ENCODE measurements at places on chromosomes 11 and 22.

DNA sequence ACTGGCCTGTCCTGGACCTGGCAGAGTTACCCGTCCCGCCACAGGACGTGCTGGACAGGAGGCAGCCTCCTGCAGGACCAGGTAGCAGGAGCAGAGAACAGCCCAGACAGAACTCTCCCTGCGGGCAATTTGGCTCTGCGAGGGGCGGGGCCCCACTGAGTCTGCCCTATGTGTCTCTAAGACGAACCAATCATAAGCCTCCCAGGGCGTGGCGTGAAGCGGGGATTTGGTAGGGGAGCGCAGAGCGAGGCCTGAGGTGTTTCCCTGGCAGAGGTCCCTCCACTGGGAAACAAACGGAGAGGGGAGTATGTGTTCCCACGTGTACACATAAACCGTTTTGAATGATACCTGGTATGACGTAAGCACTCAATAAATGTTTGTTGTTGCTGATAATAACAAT, 7.4 kb downstream of the CD82 start:
- peak; percentile 62 for DNase-seq

DNA sequence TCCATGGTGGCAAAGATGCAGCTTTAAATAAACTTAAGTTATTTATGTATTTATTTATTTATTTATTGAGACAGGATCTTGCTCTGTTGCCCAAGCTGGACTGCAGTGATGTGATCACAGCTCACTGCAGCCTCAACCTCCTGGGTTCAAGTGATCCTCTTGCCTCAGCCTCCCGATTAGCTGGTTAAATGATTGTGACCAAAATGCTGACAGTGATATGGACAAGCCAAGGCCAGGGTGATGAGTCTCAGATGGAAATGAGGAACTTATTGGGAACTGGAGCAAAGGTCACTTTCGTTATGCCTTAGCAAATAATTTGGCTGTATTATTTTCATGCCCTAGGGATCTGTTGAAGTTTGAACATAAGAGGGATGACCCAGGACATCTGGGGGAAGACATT, 9.3 kb upstream of the LRP5 start:
- DNase-seq = no peak

DNA sequence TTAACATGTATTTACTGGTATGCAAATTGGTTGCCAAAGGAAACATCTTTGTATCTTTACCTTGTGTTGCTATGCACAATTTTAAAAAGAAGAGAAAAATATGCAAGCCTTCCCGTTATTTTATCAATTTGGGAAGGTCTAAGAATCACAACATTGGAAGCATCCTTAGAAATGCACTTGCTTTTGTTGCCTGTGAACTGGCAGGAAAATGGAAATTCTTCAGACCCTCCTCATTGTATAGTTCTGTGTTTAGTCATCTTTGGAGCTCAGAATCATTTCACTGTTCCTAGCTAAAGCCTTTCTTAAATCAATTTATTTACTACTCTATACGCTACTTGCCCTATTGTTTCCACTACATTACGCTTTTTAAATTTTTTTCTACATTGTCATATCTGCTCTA, 574.5 kb downstream of the DLG2 start:
- no peak for DNase-seq

GRCh38 chr11:111798279-111798678, 32.1 kb upstream of the PPP2R1B start:
- no peak for DNase-seq

DNA sequence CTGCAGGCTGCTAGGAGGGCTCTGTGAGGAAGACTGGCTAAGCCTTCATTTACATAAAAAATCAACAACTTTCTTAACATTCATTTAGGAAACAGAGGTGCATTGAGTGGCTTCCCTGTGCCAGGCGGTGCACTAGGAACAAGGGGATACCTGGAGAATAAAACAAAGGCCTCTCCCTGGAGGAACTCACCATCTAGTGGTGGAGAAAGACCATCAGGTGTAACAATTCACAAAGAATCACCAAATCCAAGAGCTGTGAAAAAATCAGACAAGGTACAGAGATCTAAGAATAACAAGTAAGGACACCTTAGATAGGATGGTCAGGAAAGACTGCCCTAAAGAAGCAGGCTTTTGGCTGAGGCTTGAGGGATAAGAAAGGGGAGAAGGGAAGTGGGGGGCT, 40.3 kb downstream of the CSNK2A3 start:
- DNase-seq = no peak
